CD4-positive, alpha-beta T cell treated with Interleukin-17A for 4 hours (primary cell): ENCODE measurements at places on chromosomes 5 and 9.

- no peak for DNase-seq
Observed at GRCh38 chr5:179453616-179454015, 96.7 kb upstream of the RUFY1 start.

DNA sequence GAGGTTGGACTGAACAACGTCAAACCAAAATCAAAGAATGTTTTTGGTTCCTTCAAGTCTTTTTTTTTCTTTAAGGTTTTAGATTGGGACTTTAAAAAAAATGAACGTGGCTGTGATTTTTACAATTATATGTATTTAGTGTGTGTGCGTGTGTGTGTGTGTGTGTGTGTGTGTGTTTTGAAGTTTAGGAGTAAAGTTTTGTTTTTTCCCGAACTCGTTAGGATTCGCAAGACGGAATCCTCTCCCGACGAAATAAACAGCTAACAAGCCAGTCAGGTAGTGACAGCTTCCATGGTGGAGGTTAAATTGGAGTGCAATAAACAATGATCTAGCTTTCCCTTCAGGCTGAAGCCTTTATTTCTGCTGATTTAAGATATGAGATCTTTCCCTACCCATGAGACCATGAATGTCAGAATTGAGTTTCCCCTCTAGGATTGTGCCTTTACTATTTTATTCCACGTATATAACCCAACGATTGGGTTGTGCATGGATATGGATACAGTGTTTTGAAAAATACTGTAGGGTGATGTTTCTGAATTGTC is 1.2 kb downstream of the KIAA1958 start:
- no peak for DNase-seq

DNA sequence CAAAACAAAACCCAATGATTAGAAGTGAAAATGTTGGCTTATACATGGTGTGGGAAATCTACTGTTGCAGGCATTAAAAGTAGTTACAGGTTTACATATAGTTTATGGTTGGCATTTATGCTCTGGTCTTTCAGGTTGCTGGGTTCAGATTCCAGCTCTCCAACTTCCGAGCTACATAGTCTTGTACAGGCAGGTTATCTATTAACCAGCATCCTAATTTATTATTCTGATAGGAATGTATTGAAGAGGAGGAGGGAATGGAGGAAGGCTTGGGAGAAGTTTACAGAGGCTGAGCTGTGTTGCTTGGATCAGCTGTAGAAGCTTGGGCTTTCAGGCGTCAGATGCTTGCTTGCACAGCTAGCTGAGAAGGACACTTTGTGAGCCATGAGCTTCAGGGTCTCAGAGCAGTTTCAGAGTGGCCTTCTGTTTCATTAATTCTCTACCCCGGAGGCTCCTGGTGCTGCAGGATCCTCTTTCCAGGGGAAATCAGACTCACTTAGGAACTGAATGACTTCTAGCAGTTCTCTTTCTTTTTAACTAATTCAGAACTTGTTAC is 11.7 kb upstream of the ERBIN start:
- DNase-seq = no peak

- no peak for DNase-seq
Observed at GRCh38 chr9:95509851-95510708, 6.7 kb downstream of the PTCH1 start.

GRCh38 chr5:168752416-168753190 is 173.4 kb upstream of the PANK3 start:
- no peak for DNase-seq

DNA sequence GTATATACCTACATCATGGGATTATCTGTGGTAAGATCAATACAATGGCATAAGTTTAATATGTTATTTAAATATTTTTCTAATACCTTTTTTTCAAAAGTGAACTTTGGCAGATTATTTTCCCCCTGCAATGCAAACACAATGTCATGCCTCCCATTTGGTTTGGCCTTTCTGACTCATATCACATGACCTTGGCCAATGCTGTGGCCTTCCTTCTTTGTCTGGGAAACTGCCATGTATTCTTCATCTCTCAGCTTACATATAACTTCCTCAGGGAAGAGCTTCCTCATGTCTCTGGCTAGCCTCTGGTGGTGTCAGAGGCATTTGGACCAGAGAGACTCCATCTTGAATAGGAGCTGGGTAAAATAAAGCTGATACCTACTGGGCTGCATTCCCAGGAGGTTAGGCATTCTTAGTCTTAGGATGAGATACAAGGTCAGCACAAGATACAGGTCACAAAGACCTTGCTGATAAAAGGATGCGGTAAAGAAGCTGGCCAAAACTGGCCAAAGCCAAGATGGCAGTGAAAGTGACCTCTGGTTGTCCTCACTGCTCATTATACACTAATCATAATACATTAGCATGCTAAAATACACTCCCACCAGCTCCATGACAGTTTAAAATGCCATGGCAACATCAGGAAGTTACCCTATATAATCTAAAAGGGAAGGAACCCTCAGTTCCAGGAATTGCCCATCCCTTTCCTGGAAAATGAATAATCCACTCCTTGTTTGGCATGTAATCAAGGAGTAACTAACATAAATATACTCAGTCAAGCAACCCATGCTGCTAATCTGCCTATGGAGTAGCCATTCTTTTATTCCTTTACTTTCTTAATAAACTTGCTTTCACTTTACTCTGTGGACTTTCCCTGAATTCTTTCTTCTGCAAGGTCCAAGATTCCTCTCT is 76.0 kb downstream of the C9orf153 start:
- DNase-seq = no peak
